LNCaP clone FGC (cell line): ENCODE measurements at places on chromosomes 2 and 18.

DNA sequence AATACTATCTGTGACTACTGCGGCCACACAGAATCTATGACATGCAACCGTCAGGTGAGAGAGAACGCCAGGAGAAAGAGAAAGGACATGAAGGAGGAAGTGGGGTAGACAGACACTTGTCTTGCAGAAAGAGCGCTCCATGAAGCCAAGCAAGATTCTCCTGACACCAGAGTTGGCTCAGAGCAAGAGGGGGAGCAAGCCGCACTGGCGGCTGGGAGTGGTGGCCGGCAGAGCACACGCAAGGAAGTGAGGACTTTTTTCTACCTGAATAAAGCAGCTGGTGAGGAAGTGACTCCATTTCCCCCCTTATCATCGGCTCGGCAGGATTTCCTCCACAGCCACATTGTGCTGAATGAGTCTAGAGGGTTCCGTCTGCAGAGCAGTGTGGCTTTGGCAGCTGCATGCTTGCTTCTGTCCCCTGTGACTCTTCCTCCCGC, 181.6 kb downstream of the BCL2 start:
- DNase-seq = no peak

DNA sequence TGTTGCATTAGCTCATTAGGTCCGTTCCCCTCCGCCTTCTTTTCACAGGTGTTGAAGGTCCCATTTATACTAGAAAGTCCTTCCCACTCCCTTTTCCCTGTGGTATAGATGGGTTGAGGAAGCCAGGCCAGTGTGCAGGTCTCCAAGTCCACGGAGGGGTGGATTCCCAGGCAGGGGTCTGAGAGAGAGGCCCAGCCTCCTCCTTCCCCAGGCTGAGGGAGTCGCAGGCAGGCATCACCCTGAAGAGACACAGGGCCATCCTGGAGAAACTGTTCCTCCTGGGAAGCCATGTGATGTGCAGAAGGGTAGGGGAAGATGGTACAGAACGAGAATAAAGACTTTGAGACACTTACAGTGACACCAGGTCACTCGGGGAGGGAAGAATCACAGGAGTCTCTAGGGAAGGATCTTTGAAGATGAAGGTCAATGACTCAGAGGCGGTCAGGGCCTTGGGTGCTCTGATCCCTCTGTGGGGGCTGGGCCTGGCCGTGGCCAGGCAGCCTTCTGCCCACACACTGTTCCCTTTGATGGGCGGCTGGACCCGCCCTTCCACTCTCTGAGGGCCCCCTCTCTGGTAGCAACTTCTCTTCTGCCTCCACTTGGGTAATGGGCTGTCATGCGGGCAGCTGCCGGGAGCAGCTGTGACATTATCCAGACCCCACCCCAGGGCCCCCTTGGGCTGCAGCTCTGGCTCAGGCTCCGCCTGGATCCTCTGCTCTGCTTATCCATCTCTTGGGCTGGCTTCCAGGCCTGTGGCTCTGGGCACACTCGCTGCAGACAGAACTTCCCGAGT, 45.1 kb downstream of the RHOB start:
- DNase-seq = no peak

- DNase-seq = no peak
Measured at GRCh38 chr2:235291461-235291860, 202.4 kb upstream of the AGAP1 start.

GRCh38 chr2:138897274-138897673, 117.1 kb upstream of the NXPH2 start:
- DNase-seq = no peak

- DNase-seq = no peak
Measured at GRCh38 chr2:131011486-131011885, 81.8 kb downstream of the FAM168B start.

GRCh38 chr2:38524580-38524979, 78.1 kb downstream of the HNRNPLL start:
- no peak for DNase-seq

- DNase-seq = no peak
Measured at GRCh38 chr2:5392658-5393057, 299.5 kb upstream of the SOX11 start.

DNA sequence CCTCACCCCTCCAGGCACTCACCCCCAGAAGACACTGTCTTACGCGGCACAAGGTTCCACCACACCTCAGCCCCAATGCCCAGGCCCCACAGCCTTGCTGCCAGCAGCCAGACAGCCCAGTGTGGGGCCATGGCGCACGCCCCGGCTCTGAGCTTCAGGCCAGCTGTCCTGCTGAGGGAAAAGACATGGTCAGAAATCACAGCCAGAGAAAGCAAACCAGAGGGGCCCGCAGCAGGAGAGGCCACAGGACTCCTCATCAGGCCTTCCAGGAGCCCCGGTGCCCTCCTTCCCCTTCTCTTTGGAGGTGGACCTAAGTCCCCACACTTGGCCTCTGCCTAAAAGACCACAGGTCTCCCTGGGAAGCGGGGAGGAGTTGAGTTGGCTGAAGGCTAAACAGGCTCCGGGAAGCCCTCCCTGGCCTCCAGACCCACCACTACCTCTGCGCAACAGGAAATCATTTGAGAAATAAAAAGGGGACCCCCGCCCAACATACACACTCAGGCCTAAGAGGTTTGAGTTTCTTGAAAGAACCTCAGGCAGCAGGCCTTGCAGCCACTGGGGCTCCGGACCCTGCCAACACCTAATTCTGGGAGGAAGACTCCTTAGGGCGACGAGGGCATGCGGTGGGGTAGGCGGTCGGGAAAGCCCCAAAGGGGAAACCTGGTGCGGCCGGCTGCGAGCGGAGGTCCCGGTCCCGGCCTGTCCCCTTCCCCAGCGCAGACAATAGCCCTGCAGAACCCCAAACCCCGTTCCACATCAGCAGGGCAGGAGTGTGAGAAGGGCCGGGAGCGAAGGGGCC, 1.9 kb downstream of the SEMA4C start:
- no peak for DNase-seq

GRCh38 chr2:43175876-43176275, 50.5 kb downstream of the ZFP36L2 start:
- no peak for DNase-seq

- DNase-seq = no peak
Measured at GRCh38 chr2:164898475-164898874, 56.9 kb downstream of the SLC38A11 start.

GRCh38 chr2:118097657-118098056, 9.4 kb downstream of the INSIG2 start:
- DNase-seq = no peak

DNA sequence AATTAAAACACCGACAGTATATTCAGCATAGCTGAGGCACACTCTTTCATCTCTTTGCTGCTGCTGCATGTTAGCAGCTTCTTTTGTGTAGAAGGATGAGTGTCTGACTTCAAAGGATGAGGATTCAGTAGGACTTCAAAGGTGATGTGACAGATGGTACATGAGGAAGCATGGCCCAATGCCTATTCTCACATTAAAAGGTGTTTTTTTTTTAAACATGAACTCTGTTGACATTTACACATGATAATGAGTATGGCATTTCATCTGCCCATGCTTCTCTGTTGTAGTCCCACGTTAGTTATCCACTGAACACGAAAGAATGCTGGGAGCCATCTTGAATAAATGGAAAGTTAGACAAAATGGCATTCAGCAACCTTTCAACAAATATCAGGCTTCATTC, 1950.8 kb upstream of the PIK3C3 start:
- no peak for DNase-seq

DNA sequence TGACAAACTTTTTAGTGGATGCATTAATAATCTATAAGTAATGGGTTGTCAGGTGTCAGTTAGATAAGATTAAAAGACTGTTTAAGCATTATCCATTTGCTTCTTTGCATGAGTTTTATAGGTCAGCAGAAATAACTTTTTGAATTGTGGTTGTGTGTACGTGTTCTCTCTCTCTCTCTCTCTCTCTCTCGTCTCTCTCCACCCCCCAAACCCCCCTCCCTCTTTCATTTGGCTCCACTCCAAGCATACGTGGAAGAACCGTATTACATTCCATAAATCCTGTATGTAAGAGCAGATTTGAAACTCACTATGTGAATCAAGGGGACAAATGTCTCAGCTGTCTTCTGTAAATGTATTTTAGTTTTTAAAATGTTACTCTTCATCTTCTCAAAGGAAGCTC, 120.2 kb downstream of the MEIS1 start:
- DNase-seq = no peak

DNA sequence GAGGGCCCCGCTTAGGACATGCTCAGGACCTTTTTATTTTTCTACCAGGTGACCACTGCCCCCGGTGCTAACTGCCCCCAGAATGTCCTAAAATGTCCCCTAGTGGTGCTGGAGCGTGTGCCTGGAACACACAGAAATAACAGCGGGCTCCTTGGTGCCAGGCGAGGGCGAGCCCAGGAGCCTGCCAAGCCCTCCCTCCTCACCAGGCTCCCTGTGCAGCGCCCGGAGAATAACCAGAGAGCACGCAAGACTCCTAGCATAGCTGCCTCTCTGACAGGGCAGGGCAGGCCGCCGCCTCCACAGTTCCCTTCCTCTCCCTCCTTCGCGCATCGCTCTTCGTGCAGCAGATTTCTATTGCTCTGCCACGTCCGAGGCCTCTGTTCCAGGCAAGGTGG, 84.3 kb upstream of the ZNF516 start:
- no peak for DNase-seq

GRCh38 chr2:47196046-47196445, 40.9 kb upstream of the STPG4 start:
- DNase-seq = no peak

DNA sequence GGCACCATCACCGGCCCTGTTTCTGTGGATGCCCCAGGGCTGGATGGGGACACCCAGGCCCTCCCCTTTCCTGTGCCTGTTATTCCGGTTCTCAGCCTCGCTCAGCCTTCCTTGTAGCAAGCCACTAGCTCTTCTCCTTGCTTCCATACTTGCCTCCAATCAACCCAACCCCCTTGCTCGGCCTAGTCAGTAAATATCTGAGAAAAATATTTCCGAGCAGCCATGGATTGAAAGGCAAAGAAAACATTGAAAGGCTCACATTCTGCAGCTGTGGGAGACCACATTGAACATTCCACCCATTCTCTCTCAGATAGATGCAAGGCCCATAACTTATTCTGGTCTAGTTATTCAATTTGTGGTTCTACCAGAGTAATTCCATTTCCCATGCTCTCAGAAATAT, 114.9 kb downstream of the SPP2 start:
- no peak for DNase-seq

- DNase-seq = no peak
Measured at GRCh38 chr18:8910843-8911242, 191.7 kb upstream of the NDUFV2 start.

DNA sequence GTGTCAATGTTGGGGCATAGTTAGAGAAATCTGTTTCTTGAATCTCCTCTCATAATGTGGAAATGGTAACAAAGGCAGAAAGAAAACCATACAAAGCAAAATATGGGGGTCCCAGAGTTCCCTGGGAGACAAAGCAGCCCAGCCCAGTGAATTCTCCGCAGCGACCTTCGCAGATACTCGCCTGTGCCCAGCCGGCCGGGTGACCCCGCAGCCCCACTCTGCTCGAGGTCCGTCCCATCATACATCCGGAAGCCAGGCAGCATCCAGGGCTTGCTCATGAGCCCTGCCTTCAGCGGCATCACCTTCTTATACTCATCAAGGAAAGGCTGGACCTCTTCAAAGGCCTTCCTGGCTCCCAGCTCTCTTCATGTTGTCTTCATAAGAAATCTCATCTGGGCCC, 774.8 kb upstream of the ID2 start:
- DNase-seq = no peak

DNA sequence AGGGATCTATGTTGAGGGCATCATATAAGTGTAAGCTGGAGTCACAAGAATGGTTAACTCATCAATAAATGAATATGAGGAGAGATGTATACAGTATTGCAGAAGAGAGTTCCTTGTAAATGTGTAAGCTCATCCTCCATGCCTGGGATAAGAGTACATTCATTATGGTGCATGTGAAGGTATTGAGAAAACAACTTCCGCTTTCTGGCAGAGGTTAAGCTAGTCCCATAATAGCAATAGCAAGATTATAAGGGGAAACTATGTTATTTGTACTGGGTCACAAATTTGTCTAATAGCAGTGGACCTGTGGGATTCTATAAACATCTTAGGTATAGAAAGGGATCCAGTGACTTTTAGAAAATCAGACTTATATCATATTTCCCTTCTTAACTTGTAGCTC, 44.1 kb downstream of the SCN2A start:
- DNase-seq = no peak

DNA sequence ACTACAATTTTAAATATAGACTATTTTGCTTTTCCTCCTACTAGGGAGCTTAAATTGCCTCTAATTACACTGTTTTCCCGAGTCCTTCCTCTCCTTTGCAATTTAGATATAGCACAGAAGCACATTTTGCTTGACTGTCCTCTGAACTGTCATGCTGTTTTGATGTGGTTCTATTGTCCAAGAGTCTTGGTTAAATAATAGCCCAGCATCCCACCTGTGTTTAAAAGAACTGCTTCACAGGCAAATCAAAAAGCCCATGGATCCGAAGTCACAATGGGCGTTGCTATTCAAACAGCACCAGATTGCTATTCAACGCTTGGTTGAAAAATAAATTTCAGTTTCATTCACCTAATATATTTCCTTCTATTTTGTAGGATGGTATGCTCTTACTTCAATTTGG, 22.3 kb upstream of the ACTR3 start:
- DNase-seq = no peak

DNA sequence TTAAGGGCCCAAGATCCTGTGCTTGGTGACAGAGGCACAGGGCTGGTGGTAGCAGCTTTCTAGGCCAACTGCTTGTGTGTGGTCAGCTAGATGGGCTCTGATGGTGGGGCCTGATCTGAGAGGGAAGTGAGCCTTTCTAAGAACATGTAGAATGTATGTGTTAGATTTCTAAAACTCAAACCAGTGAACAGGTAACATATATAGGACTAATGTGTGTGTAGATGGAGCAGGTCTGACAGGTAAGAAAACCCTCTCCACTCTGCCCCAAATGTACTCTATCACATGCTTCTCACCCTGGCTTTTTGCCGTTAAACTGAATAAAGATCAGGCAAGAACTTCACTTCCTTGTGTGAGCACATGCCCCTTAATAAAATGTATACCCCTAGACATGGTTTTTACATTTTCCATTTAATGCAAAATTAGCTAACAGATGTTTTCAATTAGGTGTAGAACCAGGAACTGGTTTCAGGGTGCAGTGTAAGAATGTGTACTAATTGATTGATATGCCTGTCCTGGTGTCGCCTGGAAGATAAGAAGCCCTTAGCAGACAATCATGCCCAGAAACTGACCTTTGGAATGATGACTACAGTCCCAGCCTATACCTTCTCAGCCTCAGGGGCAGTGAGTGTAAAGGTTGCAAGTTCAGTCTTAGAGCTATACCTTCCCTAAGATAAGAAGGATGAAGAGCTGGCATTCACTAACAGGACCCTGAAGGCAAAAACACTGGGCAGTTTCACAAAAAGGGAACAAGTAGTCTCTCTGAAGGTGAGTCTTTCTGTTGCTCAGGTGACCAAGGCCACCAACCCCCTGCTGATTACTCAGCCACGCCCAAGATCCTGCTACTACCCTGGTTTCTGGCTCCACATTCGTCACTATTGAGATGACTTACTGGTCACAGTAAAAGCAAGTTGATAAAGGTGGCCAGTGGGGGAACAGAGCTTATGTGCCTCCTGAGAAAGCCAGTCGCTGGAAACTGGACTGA, 71.2 kb downstream of the SPATS2L start:
- DNase-seq = no peak
